ENCODE measurements at places on chromosomes 2 and 18.

DNA sequence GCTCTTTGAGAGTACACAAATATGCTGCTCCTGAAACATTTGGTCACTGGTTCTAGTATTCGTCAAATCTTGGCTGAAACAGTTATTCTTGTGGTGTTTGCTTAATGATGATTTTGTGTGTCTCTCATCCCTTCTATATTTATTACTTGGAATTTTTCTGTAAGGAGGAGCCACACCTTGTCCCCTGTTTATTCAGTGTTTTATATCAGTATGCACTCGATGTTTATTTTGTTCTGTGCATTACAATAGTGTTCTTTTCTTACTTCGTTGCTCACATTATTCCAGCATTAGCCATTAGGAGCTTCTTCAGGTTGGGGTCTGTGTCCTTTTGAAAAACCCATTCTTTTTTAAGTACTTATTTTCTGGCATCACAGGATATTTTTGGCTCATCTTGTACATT lies 5.1 kb upstream of the RAMP1 start:
- no peak for DNase-seq

DNA sequence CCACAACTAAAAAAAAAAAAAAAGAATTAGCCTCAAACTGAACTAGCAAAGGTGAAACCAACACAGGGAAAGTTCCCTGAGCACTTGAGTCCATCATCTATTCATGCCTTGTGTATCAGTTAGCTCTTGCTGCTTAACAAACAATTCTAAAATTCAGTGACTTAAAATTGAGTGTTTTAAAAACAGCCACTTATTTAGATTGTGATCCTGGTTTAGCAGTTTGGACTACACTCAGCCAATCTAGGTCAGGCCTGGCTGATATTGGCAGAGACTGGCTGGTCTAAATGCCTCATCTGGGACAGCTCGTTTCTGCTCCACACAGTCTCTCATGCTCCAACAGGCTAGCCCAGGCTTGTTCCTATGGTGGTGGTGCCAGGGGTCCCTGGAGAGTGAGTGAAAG lies 247.9 kb downstream of the ATAD2B start:
- DNase-seq, result no peak

DNA sequence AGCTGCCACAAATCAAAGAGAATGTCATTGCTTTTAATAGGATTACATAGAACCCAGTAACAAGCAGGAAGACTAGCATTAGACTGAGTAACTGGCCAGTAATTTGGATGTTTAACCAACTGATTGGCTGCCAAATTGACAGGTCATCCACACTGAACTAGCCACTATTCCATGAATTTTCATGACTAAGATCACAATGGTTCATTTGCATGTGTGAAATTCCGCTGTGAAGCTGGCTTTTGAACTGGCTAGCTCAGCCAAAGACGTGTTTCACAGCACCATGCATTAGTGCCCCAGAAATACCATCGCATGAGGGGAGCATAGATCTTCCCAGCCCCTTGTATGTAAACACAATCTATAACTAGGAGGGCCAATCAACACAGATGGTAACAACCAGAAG lies 649.8 kb downstream of the ARHGAP15 start:
- peak; percentile 22 for DNase-seq

DNA sequence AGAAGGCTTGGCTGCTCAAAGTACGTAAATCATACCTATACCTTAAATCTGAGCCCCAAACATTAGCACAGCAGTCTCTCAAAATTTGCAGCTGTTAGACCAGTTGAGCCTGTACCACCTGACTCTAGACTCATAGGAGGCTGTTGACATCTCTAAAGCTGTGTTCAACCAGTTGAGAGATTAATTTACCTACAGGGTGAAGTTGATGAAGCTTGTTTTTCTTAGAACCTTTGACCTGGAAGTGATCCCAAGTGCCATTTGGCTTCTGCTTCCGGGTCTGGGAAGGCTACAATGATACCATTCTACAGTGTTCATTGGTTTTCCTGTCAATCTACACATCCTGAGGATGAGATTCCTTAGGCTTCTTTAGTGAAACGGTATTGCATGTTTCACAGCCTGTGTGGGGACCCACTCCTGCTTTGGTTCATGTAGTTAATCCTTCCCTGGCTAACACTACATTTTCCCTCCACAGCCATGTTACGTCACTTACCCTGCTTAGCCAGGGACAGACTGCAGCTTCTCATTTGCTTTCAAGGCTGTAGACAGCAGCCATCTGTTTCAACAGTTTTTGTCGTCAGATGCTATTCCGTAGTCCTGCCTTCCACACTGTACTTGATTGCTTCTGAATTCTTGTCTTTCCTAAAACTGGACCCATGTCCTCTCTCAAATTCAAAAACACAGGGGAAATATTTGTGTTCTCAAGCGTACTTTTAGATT lies 4.7 kb upstream of the IL1RL2 start:
- DNase-seq, result no peak

- no peak for DNase-seq
Measured at GRCh38 chr2:36044411-36044810, 311.2 kb upstream of the CRIM1 start.

DNA sequence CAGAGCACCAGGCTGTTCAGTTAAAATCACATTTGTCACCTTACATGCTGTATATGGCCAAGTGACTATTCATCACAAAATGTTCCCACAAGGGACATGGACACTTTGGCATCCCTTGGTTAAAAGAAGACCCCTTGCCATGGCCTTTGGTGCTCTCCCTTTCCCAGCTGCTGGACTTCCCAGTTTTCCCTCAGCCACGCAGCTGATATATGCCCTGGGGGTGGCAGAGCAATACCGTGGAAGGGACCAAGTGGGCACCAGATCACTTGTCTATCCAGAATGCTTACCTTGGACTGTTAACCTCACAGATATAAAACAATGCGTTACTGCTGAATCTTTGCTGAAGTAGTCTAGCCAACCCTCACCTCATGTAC lies 35.3 kb downstream of the PAIP2B start:
- no peak for DNase-seq

- no peak for DNase-seq
Measured at GRCh38 chr2:42757981-42758740, 5.8 kb downstream of the OXER1 start.

- DNase-seq, result no peak
Measured at GRCh38 chr18:79366177-79367094, 29.3 kb upstream of the NFATC1 start.

GRCh38 chr2:178928077-178928476 lies 120.9 kb upstream of the TTN start:
- no peak for DNase-seq

DNA sequence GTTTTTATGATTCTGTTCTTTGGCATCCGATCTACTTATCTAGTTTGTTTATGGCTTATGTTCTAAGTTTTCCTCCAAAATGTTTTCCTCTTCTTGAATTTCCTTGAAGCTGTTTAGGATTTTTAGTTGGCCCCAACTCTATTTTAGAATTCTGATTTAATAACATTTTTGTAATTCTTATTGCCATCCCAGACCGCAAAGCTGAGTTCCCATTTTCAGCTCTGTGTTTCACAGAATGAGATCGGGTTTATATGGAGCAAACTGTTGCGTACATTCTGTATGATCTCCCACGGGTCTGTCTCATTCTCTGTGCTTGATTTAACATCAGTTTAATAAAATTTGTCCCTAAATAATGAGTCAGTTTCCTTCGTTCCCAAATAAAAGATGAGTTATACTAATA lies 59.3 kb downstream of the DPP4 start:
- no peak for DNase-seq

- DNase-seq, result no peak
Measured at GRCh38 chr2:8049176-8049575, 632.7 kb upstream of the ID2 start.

DNA sequence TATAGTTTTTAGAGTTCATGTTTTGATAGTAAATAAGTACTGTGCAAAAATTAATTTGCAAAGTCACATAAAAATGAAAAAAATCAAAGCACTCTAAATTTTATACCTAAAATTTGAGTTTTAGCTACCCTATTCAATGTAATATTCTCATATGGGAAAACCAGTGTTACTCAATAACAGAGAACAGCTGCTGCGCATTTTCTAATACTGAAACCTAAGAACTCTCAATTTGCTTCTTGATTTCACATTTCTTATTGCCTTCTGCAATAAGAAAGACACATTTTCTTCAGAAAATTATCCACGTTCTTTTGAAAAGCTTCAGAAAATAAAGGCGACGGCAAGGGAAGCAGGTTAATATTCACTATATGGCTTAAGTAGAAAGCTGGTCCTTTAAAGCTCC lies 199.1 kb upstream of the CCDC150 start:
- DNase-seq, result no peak

- DNase-seq, result no peak
Measured at GRCh38 chr2:241479026-241479898, 29.1 kb downstream of the STK25 start.

DNA sequence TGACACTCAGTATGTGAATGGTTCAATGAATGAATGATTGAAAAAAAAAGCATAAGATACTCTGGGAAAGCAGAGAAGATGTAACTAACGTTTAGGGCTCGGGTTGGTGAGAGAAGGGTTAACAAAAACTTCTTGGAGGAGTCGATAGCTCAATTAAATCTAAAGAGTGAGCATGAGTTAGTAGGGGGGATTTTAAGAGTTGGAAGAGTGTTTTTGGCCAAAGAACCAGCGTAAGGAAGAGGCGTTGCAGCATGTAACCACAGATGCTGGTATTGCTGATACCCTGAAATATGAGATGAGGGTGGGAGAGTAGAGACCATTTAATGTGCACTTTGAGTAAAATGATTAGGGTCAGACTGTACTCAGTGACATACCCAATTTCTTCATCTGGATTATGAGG lies 14.5 kb downstream of the ARHGAP28 start:
- DNase-seq, result no peak

- no peak for DNase-seq
Measured at GRCh38 chr18:58792086-58792485, 72.6 kb upstream of the ZNF532 start.

DNA sequence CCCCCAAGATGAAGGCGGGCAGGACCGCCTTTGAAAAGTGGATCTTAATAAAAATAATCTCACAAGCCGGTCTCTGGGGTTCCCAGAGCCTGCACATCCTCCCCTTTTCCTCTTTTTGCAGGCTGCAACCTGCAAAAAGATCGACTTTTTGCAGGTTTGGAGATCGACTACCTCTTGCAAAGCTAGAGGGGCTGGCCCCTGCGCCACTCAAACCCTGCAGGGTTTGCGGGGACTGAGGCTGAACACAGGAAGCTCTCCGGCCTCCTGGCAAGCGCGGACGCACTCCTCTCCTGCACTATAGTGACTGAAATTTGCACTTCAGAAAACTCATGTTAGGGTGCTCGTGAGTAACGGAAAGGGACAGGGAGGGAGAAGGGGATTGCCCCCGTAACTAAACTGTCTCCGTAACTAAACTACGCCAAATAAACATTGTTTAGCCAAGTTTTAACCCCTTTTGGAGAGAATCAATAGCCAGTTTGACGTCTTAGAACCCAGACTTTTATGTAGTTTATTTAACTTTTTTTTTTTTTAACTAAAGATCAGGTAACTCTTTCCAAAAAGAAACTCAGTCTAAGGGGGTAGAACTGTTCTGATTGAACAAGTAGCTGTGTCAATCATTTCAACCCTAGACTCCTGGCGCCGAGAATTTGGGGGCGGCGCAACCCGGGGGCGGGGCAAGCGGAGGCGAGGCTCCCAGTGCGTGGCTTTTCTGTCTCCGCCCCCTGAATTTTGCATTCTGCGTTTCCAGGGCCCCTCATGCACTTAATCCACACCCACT lies 2.5 kb downstream of the IGFBP5 start:
- peak; percentile 95 for DNase-seq

- no peak for DNase-seq
Measured at GRCh38 chr2:135831180-135831812, 5.7 kb downstream of the LCT start.

GRCh38 chr2:238709325-238710025 lies 138.4 kb upstream of the TWIST2 start:
- no peak for DNase-seq

DNA sequence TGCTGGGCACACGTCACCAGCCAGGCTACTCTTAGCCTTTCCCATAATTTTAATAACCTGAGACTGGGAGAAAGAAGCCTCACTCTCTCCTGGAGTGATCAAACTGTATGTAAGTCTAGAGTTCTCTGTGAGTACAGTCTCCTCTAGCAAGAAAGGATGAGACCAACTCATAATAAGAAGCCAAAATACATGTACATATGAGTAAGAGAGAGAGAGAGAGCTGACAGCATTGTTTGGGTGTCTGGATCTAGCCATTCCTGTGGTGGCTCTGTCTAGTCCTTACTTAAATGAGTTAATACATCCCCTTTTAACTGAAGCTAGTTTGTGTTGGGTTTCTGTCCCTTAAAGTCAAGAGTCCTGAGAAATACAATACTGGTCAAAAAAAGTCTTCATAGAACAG lies 26.0 kb upstream of the ANXA4 start:
- no peak for DNase-seq

GRCh38 chr2:110955556-110955955 lies 165.2 kb upstream of the BCL2L11 start:
- no peak for DNase-seq

- no peak for DNase-seq
Measured at GRCh38 chr2:236858661-236859060, 227.0 kb upstream of the COPS8 start.

GRCh38 chr2:224875841-224876240 lies 159.7 kb upstream of the CCDC195 start:
- DNase-seq, result no peak

DNA sequence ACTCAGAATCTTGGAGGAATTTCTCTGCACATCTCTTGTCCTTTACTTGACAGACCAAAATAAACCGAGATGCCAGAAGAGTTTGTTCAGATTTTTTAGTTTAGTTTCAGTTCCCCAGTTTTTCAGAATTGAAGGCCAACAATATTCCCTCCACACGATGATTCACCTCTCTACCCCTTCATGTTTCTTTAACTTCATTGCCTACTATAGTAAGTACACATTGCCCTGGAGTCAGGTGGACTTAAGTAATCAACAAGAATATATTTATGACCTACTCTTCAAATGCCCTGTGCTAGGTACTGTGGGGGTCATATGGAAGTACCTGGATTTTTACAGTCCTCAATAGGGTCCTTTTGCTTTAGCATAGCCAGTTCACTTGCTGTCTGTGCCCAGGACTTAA lies 79.6 kb upstream of the CTLA4 start:
- no peak for DNase-seq

GRCh38 chr18:74692367-74693013 lies 94.8 kb downstream of the ZNF407 start:
- DNase-seq, result no peak

- no peak for DNase-seq
Measured at GRCh38 chr2:233384015-233384414, 29.7 kb downstream of the DGKD start.

- DNase-seq, result no peak
Measured at GRCh38 chr2:237873897-237874551, 14.6 kb downstream of the RAMP1 start.

Data from A673 (cell line).